ENCODE measurements at places on chromosomes 2 and 18. TPM values are rescaled to one million over a fixed set of nuclear protein-coding genes. Genes with fewer than 3 reads are reported as not detected.

The GALM gene
- total RNA-seq, result 18.5 TPM

The TEKT4 gene
- not detected for total RNA-seq

The VSNL1 gene
- total RNA-seq, result not detected

The TRIB2 gene
- 0.41 TPM for total RNA-seq

The ICOS gene
- not detected for total RNA-seq

The NRP2 gene
- total RNA-seq, result 172 TPM

The LDLRAD4 gene
- 2.7 TPM for total RNA-seq

The HOXD4 gene
- total RNA-seq, result 0.47 TPM

The FBXO48 gene
- total RNA-seq, result 0.65 TPM

The GPR39 gene
- total RNA-seq, result 9.8 TPM

The MC5R gene
- total RNA-seq, result not detected

The SMYD1 gene
- total RNA-seq, result not detected

The ZNF521 gene
- total RNA-seq, result not detected

The COLEC11 gene
- 0.67 TPM for total RNA-seq
